Caki2 (cell line): ENCODE measurements at places on chromosomes 4 and X.

DNA sequence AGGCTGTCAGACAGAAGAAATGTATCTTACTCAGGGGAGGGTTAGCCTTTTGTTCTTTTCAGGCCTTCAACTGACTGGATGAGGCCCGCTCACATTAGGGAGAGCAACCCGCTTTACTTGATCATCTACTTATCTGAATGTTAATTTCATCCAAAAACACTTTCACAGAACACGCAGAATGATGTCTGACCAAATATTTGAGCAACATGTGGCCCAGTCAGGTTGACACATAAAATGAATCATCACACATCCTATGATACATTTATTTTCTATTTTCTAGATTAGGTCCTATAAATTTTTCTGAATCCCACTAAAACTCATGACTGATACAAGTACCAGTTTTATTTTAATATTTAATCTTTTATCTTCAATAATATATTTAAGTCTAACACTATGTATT, 260.3 kb downstream of the IL15 start:
- DNase-seq = no peak

GRCh38 chrX:16739574-16739973, 20.2 kb downstream of the SYAP1 start:
- DNase-seq = no peak

DNA sequence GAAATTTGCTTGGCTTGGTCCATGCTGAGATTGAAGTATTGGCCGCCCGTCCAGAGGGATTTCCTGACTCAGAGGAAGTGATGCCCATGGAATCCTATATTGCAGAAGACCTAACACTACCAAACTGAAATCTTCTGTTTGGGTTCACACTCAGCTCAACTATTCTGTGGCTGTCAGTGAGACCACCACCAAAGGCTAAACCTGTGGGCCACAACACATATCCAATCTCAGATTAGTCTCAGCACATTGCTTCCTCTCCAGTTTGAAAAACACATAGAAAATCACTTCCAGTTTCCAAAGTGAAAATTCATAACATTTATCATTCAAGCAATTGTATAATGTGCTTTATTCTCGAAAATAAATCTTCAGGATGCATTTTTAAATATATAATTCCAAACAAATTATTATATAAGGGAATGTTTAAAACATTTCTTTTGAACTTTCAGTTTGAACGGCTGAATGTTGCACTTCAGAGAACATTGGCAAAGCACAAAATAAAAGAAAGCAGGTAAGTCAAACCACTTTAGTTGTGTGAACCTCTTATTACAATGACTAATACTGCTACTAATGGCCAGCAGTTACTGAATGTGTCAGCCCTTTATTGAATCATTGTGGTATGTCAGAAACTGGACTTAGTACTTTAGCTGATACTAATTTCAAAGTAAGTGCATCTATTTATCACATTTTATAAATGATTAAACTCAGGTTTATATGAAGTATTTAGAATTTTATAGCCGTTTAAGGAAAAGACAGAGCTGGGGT, 37.0 kb downstream of the GUCY1A1 start:
- DNase-seq = peak; percentile 59

DNA sequence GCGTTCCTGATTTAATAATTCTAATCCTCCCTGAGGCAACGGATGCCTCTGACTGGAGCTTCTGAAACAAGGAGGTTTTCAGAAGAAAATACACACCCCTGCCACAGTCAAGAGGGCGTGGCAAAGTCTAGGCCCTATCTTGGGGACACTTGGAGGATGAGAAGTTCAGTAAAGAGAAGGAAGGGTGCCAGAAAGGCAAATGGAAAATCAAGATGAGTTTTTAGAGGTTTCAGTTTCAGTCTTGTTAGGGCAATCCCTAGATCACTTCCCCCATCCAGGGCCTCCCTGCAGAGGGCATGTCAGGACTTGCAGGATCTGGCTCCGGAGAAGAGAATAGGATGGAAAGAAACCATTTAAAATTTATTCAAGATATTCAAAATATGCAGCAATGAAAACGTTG, 28.5 kb upstream of the FGF2 start:
- DNase-seq = peak; percentile 83

GRCh38 chr4:77104791-77105540, 29.2 kb upstream of the CCNI start:
- DNase-seq = no peak

GRCh38 chrX:13755254-13755653, 20.7 kb downstream of the OFD1 start:
- DNase-seq = no peak

DNA sequence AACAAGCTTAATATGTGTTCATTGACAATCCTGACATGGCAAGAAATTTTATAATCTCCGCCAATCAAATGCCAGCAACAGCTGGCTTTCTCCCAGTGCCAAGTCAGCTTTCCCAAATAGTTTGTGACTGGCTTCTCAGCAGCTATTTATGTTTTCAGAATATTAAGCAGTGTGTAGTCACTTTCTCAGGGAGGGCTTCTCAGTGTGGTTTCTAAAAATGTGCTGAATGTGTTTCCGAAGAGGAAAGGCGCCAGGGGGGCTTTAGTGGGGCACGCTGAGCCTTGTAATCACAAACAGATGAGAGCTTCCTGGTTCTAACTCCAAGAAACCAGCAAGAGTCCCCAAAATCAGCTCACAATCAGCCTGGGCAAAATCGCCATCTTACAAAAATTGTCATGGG, 258.7 kb upstream of the CPEB2 start:
- no peak for DNase-seq

DNA sequence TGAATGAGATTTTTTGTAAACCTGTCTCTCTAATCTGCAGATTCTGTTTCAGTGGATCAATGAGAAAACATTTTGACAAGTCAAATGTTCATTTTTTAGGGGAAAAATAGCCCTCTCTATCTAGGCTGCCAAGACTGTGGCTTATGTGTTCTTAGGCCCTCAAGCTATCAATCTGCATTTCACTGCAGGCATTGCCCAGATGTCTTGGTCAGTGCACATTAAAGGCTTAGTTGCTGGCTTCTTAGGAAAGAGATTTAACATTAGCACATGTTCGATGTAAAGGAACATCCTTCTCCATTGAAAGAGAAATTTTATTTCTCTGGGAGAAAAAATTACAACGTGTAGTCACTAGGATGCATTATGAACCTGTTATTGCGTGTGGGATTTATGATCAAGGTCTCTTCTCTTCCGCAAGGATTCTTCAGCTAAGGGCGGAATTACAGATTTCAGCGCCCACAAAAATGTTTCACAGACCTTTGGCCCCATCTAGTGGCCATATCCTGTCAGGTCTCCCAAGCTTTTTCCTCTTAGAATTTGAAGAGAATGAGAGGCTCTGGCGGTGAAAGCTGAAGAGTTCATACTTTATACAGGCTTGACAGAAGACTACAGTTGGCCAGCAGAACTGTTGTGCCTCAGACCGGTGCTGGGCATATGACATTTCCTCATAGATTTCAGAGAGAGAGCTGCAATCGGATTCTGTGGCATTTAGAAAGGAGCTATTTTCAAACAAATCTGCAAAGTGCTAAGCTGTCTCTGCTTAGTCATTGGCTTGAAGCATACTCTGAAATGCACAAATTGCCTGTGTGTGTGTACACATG, 144.6 kb upstream of the NOCT start:
- peak; percentile 73 for DNase-seq

DNA sequence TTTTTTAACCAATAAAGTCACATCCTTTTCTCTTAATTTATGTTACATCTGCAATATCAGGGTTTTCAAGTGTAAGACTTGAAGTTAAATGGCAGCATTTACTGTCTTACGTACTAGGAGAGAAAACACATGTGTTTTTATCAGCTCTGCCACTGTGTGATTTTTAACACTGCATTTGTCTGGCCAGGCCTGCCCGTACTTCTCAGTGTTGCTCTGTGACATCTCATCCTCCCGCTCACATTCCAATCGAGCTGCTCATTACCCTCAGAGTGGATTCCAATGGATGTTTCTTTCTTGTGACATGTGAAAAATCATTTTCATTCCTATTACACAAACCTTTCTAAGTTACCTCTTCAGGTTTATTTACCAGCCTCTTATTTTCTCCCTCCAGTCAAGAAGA, 420.3 kb downstream of the FAT4 start:
- peak; percentile 73 for DNase-seq

GRCh38 chrX:37829721-37830120, 17.6 kb downstream of the DYNLT3 start:
- no peak for DNase-seq

DNA sequence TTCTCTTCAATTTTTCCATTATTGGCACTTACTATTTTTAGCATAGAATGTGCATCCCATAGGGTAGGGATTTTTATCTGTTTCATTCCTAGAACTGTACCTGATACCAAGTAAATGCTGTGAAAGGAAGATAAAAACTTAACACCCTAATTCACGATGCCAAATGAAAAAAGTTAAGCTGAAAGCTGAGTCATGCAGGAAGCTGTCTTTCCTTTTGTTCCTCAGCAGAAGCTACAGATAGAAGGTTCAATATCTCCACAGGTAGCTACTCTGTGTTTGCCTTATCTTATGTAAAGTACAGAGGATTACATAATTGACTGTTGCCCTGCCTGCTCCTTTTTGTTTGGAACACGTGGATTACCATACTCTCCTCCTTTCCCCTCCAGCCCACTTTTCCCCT, 77.0 kb downstream of the LRP2BP start:
- DNase-seq = no peak

DNA sequence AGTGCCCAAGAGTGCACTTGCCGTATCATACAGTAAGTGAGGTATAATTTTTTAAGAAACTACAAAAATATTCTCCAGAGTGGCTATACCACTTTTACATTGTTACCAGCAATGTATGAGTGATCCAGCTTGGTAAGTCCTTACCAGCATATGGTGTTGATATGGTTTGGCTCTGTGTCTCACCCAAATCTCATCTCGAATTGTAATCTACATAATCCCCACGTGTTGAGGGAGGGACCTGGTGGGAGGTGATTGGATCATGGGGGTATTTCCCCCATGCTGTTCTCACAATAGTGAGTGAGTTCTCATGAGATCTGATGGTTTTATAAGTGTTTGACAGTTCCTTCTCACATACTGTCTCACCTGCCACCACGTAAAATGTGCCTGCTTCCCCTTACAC, 44.8 kb downstream of the RBMX start:
- no peak for DNase-seq

DNA sequence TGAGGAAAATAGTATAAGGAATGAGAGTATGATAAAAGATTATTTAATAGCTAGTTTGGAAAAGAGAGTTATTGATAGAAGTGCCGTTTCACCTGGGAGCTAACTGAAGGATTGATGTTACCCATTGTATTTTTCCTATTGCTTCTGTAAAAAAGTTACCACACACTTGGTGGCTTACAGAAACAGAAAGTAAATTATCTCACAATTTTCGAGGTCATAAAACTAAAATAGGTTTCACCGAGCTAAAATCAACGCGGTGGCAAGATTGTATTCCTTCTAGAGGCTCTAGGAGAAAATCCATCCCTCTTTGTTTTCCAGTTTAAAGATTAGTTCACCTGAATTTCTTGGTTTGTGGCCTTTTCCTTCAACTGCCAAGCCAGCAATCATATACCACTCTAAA, 11.1 kb upstream of the TRAM1L1 start:
- no peak for DNase-seq

DNA sequence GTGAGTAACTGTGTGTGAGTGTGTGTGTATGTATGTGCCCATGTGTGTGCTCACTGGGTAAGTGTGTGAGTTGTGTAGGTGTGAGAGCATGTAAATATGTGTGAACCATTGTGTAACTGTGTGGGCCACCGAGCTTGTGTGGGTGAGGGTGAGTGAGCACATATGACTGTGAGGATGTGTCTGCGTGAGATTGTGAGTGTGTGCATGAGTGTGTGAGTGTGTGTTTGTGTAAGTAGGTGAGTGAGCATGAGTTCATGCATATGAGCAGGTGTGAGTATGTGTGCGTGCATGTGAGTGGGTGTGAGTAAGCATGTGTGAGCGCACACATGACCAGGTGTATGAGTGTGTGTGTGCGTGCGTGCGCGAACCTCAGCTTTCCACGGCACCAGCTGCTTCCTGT, 1.4 kb upstream of the ATP2B3 start:
- DNase-seq = no peak

DNA sequence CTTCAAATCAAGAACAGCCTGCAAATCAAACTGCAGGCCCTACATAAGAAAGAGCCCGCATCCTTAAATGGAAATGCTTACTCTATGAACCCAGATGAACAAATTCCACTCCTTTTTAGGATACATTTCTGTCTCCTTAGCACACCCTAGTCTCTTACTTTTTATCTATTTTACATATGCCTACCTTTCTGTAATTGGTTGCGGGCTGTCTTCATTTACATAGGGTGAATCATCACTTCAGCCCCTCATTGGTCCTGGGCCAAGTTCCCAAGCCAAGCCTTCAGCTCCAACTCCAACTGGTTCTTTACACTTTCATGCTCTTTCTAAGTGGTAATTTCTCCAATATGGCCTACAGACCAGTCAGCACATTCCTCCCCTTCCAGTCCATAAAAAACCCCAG, 219.3 kb downstream of the TRAM1L1 start:
- DNase-seq = peak; percentile 63

DNA sequence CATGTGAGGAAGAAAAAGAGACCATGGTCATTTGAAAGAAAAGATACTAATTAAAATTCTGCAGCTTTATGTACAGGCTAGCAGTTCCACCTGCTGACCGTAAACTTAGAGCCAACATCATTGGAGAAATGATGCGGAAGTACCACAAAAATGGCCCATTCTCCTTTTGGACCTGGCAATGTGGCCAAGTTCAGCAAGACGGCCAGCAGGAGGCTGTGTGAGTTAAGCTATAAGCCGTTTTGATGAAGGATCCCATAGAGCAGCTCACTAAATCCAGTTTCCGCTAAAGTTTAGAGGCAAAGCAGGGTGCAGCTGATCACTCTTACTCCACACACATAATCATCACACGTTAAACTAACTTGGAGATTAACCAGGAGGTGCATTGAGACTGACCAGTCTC, 133.8 kb downstream of the LDB2 start:
- no peak for DNase-seq

DNA sequence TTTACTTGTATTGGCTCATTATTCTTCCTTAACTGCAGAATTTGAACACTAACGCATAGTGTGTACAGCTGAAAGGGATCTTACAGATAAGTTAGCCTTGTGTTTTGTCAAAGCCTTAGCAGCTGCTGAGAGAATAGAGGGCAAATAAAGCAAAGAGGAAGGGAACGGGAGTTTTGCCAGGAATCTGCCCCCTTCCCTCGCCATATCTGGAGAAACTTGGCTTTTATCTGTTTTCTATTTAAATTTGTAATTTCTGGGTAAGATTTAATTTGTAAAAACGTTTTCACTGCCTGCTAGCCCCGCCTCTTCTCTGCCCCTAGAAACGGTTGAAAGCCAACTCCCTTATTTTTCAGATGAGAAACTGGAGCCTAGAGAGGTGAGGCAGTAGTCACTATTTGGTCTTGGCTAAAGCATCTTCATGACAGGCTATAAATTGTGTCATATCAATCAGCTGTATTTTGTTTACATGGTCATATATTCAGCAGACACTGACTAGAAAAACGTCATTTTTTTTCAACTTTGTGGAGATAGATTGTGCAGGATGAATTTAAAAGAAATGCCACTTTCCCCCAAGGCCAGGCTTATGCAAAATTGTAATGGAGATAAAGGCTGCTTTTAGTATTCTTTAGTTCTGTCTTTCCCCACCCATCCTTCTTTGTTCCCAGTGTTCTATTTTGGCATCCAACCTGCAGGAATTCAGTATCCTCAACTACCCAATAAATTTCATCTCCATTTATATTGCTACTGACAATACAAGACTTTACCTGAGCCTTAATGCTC, 319.4 kb downstream of the SH2D1A start:
- DNase-seq = no peak
